ENCODE measurements at places on chromosomes 5 and 9.

DNA sequence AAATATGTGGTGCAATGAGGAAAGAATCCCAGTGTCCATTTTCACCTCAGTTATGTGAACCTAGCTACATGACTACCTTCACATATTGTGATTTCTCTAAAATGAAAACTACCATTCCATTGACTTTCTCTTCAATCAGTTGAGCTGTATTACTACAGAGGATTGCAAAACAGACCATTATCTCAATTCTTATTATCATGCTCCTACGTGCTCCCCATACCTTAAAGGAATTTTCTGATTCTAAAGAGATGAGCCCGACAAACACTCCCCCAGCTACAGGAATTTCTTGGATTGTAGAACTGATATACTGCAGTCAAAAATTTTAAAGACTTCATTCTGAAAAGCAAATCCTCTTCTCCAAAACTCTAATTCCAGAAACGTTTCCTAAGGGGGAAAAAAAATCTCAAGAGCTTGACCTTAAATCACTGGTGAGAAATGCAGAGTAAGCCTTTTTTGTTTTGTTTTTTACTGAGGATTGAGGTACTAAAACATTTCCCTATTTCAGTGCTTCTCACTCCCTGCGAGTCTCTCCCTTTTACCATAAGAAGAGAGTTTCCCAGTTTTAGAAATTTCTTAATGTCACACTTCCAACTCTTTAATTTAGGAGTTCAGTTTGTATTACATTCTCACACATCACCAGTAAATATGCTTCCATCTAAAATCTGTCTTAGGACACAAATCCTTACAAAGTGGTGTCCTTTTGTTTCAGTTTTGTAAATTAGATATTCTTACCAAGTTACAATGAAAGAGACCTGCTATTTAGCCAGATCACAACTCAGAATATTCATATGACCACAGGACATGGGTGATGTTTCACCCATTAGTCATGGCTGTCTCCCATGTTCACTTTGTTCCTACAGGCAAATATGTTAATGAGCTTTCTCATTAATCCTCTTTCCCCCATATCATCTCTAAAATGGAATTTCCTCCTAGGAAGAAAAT lies 203.8 kb downstream of the TSSK1B start:
- DNase-seq, result no peak

DNA sequence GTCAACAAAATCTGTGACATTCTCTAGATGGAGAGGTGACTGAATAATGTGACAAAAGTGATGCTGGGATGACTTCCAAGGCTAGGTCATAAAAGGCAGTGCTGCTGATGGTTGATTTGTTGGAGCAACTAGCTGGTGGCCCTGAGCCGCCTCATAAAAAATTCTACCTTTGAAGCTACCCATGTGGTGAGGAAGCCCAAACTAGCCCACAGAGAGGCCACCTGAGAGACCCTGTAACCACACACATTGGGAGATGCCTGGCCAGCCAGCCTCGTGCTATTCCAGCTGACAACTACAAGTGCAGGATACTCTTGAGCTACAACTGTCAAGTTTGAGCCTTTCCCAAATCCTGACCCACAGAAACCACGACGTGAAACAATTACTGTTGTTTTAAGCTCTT lies 22.7 kb downstream of the CLTA start:
- DNase-seq, result no peak

DNA sequence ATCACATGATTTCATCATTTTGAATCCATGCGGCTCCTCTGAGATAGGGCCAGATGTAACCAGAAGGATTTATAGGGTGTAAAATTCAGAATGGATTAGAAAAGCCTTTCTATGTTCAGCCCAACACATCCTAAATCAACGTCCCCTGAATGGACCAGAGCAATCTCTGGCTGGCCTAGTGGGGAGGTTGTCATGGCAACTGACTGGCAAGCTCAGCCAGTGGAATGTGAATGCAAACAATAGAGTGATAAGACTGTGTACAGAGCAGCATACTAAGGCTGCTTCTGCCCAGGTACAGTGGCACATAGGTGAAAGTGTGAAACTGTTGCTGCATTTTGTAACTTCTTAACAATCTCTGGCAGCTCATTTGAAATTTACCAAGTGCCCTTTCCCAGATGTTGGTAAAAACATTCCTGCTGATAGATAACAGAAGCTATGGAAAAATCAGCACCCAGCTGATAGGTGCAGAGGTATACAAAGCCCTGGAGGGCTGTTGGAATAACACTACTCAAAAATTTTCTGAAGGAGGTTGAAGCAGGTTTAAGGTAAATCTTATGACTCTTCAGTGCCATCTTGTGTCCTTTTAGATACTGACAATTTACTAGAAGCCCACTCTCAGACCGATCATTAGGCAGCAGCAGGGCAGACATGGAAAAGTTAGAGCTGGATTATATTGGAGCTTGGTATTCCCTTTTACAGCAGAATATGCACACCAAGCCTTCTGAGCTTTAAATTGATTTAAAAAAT lies 267.2 kb downstream of the RAB3C start:
- no peak for DNase-seq

DNA sequence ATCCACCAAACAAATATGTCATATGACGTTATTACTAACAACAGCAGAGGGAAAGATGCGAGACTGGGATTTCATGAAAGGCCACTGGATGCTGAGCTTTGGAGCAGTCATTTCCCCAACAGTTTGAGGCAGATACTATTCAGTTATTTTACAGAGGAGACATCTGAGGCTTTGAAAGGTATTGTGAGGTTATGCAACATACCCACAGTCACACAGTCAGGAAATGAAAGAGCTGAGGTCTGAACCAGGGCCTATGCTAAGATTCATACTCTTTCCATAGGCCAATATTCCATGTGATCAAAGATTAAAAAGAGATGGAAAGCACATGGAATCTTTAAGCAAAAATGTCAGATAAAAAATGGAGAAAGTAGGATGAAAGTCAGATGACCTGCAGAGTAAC lies 63.0 kb downstream of the LPAR1 start:
- no peak for DNase-seq

GRCh38 chr9:87428659-87429058 lies 69.0 kb upstream of the DAPK1 start:
- DNase-seq, result no peak

GRCh38 chr9:2616692-2617377 lies 4.8 kb upstream of the VLDLR start:
- DNase-seq, result no peak

DNA sequence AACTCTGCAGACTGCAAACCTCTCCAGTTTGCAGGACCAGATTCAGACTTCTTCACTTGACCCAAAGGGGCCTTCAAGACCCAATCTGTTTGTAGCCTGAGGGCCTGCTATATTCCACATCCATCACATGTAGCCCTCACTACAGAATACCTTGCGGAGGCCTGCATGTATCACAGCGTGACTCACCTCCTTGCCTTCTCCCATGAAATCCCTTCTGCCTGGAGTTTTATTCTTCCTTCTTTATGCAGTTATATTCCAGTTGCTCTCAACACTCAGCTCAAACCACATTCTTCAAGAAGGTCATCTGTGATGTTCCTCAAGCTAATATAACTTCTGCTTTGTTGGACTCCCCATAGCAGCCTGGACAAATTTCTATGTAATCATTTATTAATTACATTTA lies 198.5 kb upstream of the PTGER4 start:
- DNase-seq, result no peak

DNA sequence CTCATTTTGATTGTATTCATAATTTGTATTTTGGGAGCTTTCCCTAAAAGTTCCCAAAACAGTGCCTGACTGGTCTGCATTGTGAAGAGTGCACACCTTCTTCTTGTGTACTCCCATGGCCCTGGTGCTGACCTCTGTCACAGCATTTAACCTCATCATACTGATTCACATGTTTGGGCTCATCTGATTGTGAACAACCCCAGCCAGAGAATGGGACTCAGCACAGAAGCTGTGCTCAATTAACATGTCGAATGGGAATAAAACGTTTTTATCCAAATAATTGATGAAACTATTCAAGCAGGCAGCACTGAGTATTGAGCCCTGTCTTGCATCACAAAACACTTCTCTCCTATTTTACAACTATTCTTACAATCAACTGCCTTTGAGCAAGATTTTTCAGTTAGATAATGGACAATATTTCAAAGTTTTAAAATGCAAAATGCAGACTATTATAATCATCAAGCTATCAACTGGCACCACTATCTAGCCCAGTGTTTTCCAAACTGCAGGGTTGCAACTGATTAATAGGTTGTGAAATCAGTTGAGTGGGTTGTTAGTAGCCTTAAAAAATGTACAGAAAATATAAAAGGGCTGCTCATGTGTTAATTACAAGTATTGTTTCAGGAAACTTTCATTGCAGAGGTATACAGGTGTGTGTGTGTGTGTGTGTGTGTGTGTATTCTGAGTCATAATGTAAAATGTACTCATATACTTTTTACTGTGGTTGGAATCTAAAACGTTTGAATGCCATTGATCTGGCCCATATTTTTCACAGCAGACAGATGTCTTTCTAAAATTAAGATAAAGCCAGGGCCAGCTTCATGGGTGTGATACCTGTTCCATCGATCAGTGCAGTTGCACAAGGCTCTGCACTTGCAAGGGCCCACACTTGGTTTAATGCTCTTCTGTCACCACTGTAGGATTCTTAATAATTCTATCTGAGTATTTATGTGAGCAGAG lies 190.5 kb downstream of the PIK3R1 start:
- DNase-seq, result no peak

DNA sequence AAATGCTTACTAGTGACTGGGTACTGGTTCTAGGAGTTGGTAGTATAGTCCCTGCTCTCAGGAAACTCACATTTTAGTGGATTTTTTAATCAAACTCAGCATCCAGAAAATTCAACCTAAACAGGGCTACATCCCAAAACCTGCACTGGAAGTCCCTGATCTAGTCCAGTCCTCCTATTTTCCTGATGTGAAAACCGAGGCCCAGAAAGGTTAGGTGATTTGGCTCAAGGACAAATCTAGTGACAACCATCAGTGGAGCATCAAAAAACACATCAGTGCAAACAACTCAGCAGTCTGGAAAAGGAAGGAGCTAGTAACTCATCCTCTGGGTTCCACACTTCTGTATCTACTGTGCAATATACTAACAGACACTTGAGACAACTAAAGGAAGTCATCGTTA lies 38.2 kb downstream of the SERINC5 start:
- DNase-seq, result no peak

DNA sequence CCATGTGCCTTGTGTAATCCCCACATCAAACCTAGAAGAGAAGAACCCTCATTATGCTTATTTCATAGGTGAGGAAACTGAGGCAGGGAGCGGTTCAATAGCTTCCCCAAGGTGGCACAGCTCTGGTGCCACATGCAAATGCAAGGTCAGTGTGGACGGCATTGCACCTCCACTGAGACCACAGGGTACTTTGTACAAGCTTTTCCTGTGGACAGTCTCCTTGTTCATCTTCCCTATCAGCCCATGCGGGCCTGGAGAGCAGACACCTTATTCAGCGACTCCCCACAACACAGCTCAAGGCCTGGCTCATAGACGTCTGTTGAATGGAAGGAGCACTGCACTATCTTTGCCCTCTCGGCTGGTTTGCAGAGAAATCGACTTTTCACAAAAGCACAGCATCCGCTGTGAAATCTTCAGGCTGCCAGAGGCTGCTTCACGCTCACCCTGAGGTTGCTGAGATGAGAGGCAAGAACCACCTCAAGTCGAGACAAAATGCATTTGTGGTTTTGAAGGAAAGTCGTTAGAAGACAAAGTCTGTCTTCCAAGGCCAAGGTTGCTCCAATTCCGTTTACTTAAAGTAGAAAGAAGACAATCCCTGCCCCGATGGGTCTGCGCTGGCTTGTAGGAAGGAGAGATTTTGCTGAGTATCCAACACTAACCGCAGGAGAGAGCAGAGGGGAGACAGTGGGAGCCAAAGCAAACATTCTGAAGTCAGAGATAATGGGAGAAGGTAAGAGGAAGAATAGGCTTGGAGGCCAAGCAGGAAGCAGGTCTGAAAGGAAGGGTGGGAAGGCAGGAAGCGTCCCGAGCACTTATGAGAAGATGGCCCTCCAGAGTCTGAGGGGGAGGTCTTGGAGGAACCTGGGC lies 34.2 kb upstream of the STRBP start:
- DNase-seq, result no peak

DNA sequence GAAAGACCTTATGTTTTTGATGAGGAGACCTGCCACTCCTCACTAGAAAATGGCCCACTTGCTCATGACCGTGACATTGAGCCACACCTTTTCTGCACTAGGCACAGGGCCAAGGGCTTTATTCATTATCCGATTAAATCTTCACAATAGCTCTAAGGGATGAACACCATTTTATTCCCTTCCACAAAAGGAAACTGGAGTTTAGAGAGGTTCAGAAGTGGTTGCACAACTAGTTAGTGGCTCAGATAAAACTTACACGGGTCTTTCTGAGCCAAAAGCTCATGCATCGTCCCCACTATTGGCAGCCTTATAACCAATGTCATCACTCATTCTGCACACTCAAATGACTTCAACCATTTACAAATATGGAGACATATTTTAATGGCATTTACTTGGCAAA lies 39.4 kb downstream of the SUSD1 start:
- DNase-seq, result no peak

GRCh38 chr5:178216088-178216534 lies 11.8 kb downstream of the HNRNPAB start:
- DNase-seq, result no peak

GRCh38 chr9:110099236-110100095 lies 108.5 kb downstream of the C9orf152 start:
- DNase-seq, result no peak

DNA sequence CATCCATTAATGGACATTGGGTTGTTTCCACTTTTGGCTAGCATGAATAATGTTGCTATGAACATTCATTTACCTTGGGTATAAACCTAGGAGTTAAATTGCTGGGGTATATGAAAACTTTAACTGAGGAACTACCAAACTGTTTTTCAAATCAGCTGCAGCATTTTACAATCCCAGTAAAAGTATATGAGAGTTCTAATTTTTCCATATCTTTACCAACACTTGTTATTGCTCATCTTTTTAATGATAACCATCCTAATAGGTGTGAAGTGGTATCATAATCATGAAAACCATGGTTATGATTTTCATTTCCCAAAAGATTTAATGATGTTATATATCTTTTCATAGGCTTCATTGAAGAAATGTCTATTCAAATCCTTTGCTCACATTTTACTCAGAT lies 15.5 kb upstream of the FBXO38 start:
- DNase-seq, result no peak

DNA sequence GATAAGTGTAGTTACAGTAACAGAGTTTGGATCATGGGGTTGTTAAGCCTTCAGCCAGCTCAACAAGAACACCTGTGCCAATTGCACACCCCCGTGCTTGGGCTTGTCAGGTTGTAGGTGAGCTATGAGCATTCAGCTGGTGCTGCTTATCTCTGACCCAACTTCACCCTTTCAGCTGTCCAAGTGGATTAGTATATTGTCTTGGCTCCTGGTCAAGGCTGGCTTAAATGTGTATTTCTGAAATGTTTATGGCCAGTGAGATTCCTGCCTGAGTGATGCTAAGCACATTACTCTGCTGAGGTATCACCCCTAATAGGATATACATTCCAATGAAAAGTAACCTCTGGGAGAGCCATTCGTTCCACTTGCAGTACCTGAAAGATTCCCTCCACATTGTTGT lies 44.2 kb upstream of the LMNB1 start:
- no peak for DNase-seq

- no peak for DNase-seq
Observed at GRCh38 chr5:174919351-174919750, 195.0 kb downstream of the MSX2 start.
